HepG2 (cell line): ENCODE measurements at places on chromosomes 6 and 20. TPM values are rescaled to one million over a fixed set of nuclear protein-coding genes. Genes with fewer than 3 reads are reported as not detected.

DNA sequence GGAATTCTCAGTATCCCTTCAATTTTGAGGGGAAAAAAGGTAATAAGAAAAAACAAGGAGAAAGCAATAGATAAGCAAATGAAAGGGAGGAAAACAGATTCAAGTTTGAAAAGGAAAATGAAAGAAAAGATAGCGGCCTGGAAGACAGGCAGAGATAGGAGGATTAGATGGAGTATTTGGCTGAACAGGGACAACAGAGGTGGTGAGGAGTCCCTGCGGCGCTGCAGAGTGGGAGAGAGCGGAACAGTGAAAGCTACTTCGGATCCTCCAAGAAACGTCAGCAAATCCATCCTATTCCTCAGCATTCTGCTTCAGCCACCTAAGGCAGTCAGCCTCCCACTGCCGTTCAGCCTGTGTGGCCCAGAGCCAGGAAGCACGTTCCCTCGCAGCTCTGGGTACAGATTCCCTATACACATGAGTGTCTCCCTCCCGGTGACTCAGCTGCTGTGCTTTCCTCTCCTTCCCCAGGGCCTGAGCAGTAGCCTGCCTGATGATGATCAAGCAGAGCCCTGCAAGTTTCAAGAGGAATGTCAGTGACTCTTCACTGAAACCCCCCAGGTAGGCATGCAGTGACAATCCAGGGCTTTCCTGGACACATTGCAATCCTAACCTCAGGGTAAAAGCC, 43.4 kb upstream of the CDYL start:
- H3K4me3 ChIP-seq = peak overlapping the region; percentile 17; the same call in 1 of the 2 replicates
- peaks cover 14% of the 10 kb centered on the region for H3K4me1 ChIP-seq
- H3K27ac ChIP-seq = no peak overlapping the region
- peak; percentile 24 for DNase-seq
- H3K36me3 ChIP-seq = no peaks in the 10 kb centered on the region

GRCh38 chr6:3418496-3419060, 38.3 kb downstream of the SLC22A23 start:
- H3K4me3 ChIP-seq = no peak overlapping the region
- H3K36me3 ChIP-seq = peaks cover 9% of the 10 kb centered on the region
- peak; percentile 79 for DNase-seq
- H3K4me1 ChIP-seq = peaks cover 74% of the 10 kb centered on the region
- no peaks in the 10 kb centered on the region for H3K27me3 ChIP-seq

DNA sequence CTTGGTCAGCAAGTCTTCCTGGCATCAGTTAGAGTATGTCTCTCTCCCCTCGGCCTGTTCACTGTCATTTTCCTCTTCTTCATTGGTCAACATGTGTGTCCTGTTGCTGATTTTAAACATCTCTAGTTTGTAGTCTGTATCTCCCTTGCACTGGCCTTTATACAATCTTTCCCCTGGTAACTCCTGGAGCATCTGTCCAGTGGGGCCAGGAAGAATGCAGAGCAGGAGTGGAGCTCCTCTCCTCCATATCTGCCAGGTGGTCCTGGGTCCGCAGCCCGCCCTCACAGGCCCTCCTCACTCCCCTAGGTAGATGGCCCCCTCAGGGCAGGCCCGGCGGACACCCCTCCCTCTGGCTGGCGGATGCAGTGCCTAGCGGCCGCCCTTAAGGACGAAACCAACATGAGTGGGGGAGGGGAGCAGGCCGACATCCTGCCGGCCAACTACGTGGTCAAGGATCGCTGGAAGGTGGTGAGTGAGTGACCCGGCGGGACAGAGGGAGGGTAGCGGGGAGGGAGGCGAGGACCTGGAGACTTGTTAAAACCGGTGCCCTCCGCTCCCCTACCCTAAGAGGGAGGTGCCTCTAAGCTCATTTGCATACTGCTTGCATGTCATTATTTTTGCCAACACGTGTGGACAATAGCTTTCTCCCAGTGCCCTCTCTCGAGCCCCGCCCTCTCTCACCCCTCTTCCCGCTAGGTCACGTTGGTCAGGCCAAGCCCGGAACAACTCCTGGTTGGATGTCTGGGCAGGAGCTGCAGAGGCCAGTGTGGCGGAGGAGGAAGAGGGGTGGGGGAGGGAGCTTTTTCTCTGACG, 3.2 kb downstream of the TTBK1 start:
- no peaks in the 10 kb centered on the region for H3K36me3 ChIP-seq
- peaks cover 80% of the 10 kb centered on the region for H3K27me3 ChIP-seq
- peaks cover 32% of the 10 kb centered on the region for H3K4me1 ChIP-seq

DNA sequence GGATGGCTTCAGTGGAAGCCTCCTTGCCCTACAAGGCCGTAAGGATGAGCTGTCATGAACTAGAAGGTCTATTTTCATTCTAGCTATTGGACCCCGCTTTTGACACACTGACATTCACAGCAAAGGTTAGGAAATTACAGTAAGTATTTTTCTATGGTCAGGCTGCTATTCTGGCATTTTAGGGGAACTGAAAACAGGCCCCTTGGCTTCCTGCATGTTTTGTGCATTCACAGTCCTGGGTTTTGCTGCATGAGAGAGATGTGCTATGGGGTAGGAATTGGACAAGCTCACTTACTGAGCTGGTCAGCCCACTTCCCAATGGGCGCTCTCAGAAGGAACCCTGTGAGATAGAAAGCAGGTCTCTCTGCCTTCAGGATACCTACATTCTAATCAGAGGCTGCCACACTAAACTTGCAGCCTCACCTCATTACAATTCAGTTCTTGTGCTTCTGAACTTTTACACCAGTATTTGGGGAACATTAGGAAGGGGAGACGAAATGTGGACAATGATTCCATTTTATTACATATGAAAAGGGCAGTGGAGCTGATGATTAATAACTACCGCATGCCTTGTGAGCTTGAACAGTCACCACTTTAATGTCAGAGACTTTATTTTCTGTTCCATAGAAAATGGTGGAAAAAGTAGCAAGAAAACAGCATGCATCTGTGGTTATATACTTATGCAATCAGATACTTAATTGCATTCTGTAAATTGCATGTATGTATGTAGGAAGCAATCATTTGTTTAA, 86.6 kb upstream of the TAB2 start:
- H3K27me3 ChIP-seq = no peaks in the 10 kb centered on the region; the same call in 1 of the 2 replicates
- H3K36me3 ChIP-seq = no peaks in the 10 kb centered on the region
- no peak for DNase-seq
- no peak overlapping the region for H3K4me3 ChIP-seq
- peaks cover 25% of the 10 kb centered on the region for H3K4me1 ChIP-seq

Gene SLC22A7
- total RNA-seq = 8.6 and 22.6 TPM in 2 replicates

Gene SNAP25
- not detected in 2 replicates for total RNA-seq

Gene EBF4
- total RNA-seq = 0.84 TPM in 1 of 2 replicates, not detected in the other

Gene C4B
- 67.2 and 167 TPM in 2 replicates for total RNA-seq
